ENCODE measurements at places on chromosomes 4 and X.

DNA sequence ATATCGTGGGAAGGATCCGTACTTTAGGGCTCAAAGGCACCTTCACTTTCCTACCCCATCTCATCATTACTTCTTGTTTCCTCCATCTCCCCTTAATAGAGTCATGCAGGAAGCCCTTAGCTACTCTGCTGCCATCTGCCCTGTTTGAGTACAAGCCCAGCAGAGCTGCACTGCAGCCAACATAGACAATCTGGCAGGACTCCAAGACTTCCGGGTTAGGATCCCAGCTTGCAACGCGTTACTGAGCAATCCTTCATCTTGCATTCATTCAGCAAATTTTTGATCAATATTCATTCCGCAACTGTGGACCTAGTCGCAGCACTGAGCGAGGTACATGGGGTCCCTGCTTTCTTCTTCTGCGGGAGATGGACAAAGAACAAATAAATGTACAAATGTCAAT is 344.9 kb downstream of the BCOR start:
- no peak for DNase-seq

GRCh38 chr4:87390551-87390890 is 467 bp downstream of the HSD17B11 start:
- peak; percentile 40 for DNase-seq

DNA sequence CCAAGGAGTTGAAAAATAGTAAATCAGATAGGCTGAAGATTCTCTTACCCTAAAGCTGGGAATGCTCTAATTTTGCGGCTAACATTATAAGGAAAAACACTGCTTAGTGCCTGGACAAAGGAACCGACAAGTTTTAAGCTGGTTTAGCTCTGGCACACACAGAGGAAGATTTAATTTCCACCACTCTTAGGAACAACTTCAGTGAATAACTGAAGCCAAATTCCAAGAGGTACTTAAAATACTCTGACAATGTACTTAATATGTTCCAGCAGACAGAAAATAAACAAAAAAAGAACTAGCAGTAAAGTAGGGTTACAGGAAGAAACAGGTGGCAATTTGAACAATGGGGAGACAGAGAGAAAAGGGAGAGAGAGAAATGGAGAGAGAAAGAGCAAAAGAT is 340.8 kb upstream of the NDST4 start:
- DNase-seq = no peak

DNA sequence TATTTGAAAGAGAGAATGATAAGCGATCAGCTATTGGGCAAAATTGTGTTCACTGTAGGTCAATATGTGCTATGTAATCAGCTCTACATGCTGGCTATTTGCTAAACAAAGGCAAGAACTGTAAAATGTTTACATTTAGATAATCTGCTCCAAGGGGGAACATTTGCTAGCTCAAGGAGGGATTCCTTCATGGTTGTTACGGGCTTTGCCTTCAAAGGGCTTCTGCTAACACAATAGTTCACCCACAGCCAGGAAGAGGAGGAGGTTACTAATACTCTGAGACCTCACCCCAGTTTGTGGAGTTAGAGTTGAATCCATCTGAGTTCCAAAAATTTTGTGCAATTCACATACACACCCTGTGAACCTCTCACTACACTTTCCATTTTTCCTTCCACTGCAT is 107.6 kb upstream of the BMP3 start:
- no peak for DNase-seq

GRCh38 chr4:149766135-149766534 is 49.5 kb downstream of the IQCM start:
- no peak for DNase-seq

- DNase-seq = no peak
Observed at GRCh38 chr4:157080605-157081004, 4.7 kb downstream of the GLRB start.
